ENCODE measurements at places on chromosomes 3 and 15.

- no peak for DNase-seq
These were observed 611 bp downstream of the CTDSPL2 start for GRCh38 chr15:44427756-44428724.

- no peak for DNase-seq
These were observed 9.5 kb upstream of the PRKCD start for GRCh38 chr3:53151465-53151864.

GRCh38 chr3:189630767-189631372 lies 319 bp upstream of the TP63 start:
- no peak for DNase-seq

- DNase-seq, result no peak
These were observed 654 bp downstream of the RUBCN start for GRCh38 chr3:197736010-197736490.

- DNase-seq, result no peak
These were observed 646.1 kb downstream of the SQOR start for GRCh38 chr15:46280762-46281542.

DNA sequence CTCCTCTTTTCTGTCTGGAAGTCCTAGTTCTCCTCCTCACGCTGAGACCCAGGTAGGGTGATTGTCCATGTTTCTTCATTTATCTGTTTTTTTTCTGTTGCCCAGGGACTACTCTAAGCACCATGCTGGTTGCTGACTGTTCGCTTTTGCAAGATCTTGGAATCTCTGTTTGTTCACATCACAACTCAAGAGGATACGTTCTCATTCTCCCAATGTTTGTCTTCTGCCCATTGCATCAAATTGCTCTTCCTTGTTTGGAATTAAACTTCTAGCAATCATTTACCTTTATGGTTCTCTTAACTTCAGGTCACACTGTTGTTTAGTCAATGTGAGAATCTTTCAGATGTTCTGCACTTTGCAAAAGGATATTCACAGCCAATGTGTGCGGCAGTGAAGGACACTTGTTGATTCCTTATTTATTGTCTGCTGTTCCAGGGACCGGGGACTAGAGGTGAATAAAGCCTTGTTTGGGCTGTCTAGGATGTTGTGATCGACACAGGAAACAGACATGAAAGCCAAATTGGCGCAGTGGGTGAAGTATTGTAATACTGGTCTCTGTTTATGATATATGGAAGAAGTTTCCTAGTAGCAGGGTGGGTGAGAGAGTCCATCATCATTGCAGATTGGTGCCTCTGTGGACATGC lies 24.5 kb downstream of the LPP start:
- DNase-seq, result no peak

- DNase-seq, result no peak
These were observed 726.5 kb upstream of the NECTIN3 start for GRCh38 chr3:110344897-110345767.

GRCh38 chr15:69795601-69796000 lies 302.1 kb downstream of the TLE3 start:
- DNase-seq, result no peak

DNA sequence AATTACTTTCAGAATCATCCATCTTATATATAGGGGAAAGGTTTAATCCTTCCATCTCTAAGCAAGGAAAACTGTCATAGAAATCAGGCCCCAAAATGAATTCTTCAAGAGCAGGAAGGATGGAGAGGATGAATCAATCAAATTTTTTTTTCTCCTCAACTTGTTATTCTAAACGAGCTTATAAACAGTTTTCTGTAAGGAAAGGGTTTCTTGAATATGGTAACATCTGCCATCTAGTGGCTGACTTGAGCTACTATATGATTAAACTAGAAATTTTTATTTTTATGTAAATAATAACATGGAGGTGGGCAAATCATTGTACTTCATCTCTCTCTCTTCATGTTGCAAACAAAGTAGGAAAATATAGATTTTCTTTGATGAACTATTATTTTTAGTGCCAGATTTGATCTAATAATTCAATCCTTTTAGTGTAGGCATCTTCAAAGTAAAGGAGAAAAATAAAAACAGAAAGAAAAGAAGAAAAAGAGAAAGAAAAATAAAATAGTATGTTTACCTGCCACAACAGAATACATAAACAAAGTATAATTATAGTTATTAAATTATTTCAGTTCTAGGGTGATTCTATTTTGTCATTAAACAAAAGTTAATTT lies 146.6 kb downstream of the SERPINI1 start:
- DNase-seq, result peak; percentile 82

DNA sequence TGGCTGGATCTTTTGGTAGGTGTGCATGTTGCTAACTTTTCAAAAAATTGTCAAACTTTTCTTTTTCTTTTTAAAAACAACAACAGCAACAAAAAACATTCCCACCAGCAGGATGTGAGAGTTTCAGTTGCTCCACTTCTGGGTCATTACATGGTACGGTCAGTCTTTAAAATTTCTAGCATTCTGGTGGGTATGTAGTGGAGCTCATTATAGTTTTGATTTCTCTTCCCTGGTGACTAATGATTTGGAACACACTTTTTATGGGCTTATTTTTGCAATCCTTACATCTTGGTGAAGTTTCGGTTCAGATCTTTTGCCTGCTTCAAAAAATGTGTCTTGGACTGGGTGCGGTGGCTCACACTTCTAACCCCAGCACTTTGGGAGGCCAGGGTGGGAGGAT lies 19.3 kb downstream of the ATP1B3 start:
- no peak for DNase-seq

DNA sequence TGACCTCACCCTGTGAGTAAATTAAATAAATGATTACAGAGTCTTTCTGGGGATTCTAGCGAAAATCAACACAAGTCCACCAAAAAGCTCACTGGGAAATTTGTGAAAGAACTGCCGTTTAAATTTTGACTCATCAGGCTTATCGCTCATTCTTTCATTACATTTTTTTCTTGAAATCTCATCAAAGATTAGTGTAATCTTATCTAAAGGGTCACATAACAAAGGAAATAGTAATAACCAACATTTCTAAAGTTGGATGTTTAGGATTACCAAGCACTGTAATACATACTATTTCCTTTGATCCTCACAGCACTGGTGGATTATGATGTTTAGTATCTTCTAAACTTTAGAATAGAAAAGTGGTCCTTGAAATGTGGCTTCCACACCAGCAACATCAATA lies 111.1 kb upstream of the CBLB start:
- DNase-seq, result no peak

GRCh38 chr15:26970712-26971210 lies at the start of gene GABRG3:
Gene GABRG3 (plus strand): TSS chr15:26971181.
- no peak for DNase-seq

- DNase-seq, result no peak
These were observed 408.2 kb upstream of the CBLB start for GRCh38 chr3:106276755-106277612.

- DNase-seq, result no peak
These were observed 2.3 kb downstream of the SHOX2 start for GRCh38 chr3:158103887-158104327.

DNA sequence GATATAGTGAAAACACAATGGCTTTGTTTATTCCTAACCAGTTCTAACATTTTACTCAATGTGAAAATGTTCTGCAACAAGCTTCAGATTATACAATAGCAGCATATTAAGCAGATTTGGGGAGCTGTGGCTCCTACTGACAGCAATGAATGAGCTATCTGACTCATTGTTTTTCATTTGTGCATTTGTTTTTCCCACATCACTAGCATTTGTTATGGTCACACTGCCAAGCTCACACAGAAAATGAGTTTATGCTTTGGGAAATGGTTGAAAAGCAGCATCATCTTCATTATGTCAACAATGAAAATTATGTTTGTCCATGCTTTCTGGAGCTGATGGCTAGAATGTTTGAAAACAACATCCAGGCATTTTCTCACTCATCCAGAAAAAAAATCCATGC lies 53.5 kb downstream of the ZPLD1 start:
- DNase-seq, result no peak

DNA sequence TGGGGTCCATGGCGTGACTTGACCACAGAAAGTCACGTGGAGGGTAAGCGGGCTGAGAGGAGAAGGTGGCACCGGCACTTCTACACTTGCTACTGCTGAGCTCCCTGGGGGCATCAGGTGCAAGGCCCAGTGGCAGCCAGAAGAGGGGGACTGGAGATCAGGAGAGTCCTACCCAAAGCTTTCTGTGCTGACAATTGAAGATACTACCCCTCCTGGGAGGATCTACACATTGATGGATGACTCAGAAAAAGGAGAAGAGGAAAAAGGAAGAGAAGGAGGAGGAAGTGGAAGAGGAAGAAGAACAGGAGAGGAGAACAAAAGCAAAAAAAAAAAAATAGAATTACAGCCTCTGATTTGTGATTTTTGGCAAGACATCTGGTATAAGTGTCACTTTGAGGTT lies 41.2 kb downstream of the MYO5C start:
- DNase-seq, result peak; percentile 40

DNA sequence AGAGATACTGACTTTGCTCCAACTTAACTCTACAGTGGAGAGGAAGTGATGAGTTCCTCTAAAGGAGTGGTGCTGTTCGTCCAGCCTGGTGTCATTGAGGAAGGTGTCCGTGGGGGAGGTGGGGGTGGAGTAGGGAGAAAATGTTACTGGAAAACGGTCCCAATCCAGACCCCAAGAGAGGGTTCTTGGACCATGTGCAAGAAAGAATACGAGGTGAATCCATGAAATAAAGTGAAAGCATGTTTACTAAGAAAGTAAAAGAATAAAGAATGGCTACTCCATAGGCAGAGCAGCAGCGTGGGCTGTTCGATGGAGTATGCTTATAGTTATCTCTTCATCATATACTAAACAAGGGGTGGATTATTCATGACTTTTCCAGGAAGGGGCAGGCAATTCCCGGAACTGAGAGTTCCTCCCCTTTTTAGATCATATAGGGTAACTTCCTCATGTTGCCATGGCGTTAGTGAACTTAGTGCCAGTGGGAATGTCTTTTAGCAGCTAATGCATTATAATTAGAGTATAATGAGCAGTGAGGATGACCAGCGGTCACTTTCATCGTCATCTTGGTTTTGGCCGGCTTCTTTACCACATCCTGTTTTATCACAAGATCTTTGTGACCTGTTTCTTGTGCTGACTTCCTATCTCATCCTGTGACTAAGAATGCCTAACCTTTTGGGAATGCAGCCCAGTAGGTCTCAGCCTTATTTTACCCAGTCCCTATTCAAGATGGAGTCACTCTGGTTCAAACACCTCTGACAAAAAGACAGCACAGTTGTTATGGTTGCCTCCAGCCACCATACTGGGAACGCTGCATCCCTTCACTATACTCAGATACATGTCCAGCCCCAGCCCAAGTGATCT lies 38.6 kb downstream of the CLEC3B start:
- peak; percentile 27 for DNase-seq

DNA sequence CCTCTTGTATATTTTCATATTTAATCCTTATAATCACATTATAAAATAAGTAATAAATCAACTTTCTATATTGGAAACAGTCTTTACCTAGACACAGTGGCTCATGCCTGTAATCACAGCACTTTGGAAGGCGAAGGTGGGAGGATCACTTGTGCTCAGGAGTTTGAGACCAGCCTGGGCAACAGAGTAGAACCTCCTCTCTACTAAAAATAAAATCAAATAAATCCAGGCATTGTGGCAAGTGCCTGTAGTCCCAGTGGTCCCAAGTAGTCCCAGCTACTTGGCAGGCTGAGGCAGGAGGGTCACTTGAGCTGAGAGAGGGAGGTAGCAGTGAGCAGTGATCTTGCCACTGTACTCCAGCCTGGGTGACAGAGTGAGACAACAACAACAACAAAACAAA lies 975.1 kb downstream of the ROBO1 start:
- no peak for DNase-seq

DNA sequence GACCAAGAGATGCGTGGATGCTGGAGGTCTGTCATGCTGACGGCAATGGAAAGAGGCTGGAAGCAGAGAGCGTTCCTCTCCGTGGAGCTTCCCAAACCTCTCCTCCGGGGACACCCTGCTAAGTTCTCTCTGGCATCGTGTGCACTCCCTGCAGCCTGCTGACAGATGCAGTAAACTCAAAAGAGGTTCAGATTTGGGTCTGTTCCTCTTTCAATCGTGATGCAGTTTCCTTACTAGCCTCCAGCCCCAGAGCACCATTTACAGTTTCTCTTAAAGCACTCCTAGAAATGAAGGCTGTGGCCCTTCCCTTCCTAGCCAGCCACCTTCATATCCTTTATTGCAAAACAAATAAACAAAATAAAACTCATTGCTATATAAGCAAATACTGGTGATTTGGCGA lies 47.3 kb upstream of the LRRC58 start:
- DNase-seq, result no peak

- DNase-seq, result no peak
These were observed 65.5 kb upstream of the NR2F2 start for GRCh38 chr15:96264801-96265515.

GRCh38 chr15:52256366-52256765 lies 39.2 kb downstream of the MYO5C start:
- peak; percentile 76 for DNase-seq

DNA sequence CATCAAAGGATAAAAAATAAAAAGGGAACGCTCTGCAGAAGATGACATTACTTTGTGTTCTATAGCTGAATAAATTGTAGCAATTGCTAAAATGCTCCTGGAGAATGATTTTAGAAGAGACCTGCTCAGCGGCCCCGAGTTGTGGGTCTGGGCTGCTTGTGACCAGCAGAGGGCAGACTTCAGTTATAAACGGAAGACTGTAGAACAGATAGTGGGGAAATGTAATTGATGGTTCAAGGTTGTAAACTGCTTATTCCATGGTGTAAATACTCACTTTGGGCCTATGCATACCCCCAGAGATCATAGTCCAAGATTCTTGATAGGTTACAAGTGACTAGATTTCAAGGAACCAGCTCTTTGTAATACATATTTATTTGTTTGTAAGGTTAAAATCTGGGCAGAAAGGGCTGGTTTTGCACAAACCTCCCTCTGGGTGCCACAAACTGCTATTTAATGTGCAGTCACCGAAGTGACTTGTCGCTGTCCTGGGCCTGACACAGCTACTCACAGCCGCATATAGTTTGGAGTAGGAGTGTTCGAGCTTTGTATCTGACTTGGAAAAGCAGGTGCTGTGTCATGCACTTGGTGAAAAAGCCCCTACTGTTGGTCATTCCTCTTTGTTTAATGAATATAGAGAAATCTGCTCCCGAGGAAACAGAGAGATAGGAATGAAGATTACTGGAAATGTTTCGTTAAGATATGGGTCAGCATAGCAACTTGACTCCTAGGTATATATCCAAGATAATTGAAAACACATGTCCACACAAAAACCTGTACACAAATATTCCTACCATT lies 34.7 kb upstream of the NDUFB4 start:
- peak; percentile 83 for DNase-seq
